ENCODE measurements at places on chromosomes 4 and X. TPM values are rescaled to one million over a fixed set of nuclear protein-coding genes. Genes with fewer than 3 reads are reported as not detected.

The PRDM5 gene
- total RNA-seq, result 14.9 TPM

The UGT2B11 gene
- not detected for total RNA-seq

- DNase-seq, result no peak
These were observed 203.4 kb downstream of the CHIC1 start for GRCh38 chrX:73766431-73766795.

GRCh38 chr4:94932366-94932765 lies 174.6 kb downstream of the BMPR1B start:
- no peak for DNase-seq

DNA sequence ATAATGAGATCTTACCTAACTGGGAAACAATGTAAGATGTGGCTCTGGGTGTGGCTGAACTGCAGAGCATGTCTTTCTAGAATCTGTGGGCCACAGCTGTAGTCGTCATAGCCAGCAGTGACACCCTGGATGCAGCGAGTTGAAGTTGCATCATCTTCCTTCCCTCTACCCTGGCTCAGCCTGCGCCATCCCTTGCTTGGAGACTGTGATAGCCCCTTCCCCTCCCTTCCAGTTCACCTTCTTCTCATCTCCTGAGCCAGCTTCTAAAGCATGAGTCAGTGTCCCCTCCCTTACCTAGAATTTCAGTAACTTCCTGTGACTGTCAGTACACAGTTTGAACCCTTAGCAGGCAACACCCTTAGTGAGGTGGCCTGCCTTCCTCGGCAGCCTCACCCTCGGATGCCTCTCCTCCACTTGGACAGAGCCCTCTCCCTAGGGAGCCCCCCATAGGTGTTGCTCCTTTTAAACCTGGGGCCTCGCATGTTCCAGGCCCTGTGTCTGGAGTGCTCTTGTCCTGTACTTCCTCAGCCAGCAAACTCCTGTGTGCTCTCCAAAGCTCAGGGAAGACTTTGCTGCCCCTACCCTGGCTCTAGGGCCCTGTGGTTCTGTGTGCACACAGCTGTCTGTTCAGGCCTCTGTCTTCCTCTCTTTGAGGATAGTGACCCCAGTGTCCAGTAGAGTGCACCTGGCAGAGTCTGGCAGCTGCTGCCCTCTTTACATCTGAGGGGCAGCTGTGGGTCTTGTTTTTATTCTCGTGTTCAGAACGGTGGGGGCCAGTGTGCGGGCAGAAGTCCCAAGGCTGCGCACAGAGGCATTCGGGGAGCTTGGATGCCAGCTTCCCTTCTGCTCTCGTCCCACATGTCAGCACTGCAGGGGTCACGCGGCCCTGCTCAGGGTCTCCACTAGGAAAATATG lies 43.7 kb upstream of the TADA2B start:
- no peak for DNase-seq

Data from upper lobe of left lung (tissue), 6 donors.